ENCODE measurements at places on chromosomes 2 and 18. TPM values are rescaled to one million over a fixed set of nuclear protein-coding genes. Genes with fewer than 3 reads are reported as not detected.

- no peak for DNase-seq
These were observed 214.3 kb upstream of the APCDD1 start for GRCh38 chr18:10239991-10240634.

LONRF2 gene
- total RNA-seq: 27.9 TPM

KCNJ3 gene
- total RNA-seq: 0.91 TPM

GALR1 gene
- not detected for total RNA-seq

SETBP1 gene
- 32.8 TPM for total RNA-seq

DNA sequence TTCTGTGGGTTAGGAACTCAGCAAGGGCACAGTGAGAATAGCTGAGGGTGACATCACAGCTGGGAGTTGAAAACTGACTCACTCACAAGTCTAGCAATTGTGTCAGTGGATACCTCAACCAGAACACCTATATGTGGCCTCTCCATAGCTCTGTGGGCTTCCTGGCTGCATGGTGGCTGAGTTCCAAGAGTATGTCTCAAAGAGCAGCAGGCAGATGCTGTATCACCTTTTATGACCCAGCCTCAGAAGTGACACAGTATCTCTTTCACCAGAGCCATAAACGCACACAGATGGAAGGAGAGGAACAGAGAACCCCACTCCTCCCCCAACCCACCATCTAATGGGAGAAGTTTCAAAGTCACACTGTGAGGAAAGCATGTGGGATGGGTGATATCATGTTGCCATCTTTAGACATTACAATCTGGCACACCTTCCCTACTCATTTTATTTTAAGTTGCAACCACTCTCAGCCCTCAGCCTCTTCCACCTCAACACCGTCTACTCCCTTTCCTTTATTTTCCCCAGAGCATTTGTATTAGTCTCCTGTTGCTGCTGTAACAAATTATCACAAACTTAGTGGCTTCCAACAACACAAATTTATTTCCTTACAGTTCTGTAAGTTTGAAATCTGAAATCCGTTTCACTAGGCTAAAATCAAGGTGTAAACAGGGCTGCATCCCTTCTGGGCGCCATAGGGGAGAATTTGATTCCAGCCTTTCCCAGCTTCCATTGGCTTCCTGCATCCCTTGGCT is 134.6 kb upstream of the SPATS2L start:
- no peak for DNase-seq

LCT gene
- total RNA-seq: 0.07 TPM

- no peak for DNase-seq
These were observed 61.2 kb upstream of the PELI1 start for GRCh38 chr2:64205415-64205814.

DNA sequence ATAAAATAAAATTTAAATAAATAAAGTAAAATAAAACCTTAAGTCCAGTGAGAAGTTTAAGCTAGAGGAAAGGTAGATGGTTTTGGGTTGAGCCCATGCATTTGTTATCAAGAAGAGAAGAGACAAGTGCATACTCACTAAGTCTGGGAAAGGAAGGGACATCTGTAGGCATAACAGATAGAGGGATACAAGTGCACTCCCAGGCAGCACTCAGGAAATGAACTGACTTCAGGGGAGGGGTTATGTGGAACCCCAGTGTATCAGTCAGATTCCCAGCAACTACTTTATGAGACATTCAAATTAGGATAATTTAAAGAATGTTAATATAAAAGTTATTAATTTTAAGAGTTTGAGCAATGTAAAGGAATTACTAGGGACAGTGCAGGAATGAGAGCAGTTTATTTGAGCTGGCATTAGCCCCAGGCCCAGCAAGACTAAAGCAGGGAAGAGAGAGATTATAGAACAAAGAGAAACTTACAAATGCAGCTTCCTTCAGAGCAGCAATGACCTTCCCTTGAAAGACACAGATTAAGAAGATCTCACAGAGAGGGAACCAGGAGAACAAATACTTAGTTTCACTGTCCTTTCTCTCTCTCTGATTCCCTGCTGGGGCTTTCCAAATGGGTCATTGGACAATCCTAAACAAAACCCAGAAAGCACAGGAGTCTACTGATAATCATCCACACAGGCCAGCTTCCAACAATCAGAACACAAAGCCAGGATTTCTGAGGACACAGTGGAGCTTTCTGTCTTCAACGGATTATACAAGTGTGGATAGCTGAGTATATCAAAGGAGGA is 109.7 kb downstream of the ERBB4 start:
- no peak for DNase-seq

GRCh38 chr2:79855264-79856006 is 342.6 kb downstream of the CTNNA2 start:
- DNase-seq: no peak

THAP4 gene
- 23.3 TPM for total RNA-seq

DNA sequence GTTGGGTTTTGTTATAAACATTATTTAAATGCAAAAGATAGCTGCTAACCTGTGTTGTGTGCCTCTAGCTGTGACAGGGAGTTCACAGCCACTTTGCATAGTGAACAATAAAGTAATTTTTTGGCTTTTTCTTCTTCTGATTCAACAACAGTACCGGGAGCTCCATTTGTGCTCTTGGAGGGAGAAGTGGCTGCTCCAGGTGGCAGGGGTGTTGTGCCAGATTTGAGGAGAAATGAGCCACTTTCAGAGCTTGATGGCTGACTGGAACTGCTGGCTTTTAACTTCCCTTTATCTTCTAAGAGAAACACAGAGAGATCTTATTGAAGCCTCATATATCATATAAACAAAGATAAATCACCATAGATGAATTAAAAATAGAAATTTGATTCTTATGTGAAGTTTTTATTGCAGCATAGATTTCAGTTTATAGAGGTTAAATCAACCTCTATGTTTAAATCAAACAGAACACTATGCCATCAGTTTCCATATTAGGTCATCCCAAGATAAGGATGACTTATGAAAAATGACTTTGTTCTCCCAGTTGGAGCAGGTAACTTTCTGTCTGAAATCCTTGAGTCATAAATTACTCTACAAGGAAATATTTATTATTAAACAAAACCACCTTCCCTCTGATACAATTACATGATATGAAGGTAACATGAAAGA is 182.0 kb upstream of the SESTD1 start:
- DNase-seq: no peak

- DNase-seq: no peak
These were observed 20.0 kb upstream of the ARPC2 start for GRCh38 chr2:218196974-218197373.

DNA sequence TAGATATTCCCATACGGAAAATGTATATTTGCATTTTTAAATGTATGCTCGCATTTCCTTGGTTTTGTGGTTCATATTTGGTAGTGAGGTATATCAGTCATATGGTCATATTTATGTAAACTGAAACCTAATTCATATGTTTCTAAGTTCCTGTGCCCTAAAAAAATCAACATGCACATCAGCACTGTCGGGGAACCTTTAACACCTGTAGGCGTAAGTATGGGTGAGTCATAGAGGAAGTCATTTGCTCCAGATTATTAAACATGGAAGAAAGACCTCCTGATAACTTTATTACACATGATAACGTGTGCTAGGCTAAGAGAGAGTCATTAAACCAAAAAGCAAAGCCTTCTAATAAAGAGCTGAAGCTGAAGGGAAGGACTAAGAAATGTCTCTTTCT is 437.7 kb downstream of the NRXN1 start:
- DNase-seq: no peak

GRCh38 chr2:43331422-43331821 is 105.0 kb upstream of the ZFP36L2 start:
- no peak for DNase-seq

GRCh38 chr2:238903141-238903540 is 55.3 kb downstream of the TWIST2 start:
- no peak for DNase-seq

GRCh38 chr2:219404954-219405353 is 13.2 kb upstream of the DES start:
- no peak for DNase-seq

DNA sequence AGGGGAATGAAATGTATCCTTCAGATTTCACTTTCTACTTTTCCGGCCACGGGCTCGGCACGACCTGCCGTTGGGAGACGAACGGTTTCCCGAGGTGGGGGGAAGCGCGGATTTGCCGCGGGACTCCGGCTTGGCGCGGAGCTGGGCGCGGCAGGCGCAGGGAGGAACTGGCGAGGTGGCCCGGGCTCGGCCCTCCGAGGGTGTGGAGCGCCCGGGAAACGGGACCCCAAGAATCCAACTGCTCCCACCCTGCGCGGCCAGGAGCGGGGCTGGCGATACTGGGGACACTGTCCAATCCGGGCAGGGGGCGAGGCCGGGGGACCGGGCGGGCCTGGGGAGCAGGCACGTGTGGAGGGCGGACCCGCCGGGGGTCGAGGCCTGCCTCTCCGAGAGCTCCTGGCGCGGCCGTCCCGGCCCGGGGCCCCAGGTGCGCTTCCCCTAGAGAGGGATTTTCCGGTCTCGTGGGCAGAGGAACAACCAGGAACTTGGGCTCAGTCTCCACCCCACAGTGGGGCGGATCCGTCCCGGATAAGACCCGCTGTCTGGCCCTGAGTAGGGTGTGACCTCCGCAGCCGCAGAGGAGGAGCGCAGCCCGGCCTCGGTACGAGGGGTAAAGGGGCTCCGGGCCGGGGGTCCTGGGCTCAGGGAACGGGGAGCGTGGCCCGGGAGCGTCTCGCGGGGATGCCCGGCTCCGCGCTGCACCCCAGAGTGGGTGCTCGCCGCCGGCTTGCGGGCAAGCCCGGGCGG is at the start of gene ANXA4:
Gene ANXA4, plus strand, starts transcription at position 560 of the 747 bp plus-strand sequence. CDS start 39,432 bp downstream, outside the sequence.
- peak; percentile 84 for DNase-seq

DNA sequence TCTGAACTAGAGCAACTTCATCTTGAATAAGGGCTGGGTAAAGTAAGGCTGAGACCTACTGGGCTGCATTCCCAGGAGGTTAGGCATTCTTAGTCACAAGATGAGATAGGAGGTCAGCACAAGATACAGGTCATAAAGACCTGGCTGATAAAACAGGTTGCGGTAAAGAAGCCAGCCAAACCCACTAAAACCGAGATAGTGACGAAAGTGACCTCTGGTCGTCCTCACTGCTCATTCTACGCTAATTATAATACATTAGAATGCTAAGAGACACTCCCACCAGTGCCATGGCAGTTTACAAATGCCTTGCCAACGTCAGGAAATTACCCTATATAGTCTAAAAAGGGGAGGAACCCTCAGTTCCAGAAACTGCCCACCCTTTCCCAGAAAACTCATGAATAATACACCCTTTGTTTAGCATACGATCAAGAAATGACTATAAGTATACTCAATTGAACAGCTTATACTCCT is 109.1 kb downstream of the FIGN start:
- no peak for DNase-seq

DNA sequence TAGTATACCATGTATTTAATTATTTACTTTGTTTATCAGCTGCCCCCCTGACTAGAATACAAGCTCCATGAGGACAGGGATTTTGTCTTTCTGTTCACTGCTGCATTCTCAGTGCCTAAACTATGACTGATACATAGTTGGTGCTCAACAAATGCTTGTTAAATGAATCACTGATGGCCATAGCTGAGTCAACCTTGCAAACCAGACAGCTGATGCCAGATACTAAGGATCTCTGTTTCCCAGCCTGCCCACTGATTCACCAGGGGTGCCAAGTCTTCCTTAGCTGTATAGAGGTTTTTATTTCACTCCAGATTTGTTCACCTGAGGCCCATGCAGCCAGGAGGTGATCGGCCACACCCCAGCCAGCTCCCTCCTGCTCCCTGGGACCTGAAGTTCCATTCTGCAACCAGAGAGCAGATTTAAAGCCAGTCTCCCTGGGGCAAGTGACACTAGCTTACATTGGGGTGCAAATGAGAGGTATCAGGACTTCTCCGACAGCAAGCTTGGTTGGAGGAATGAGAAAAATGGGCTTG is 92.2 kb downstream of the C1QL2 start:
- DNase-seq: no peak

DNA sequence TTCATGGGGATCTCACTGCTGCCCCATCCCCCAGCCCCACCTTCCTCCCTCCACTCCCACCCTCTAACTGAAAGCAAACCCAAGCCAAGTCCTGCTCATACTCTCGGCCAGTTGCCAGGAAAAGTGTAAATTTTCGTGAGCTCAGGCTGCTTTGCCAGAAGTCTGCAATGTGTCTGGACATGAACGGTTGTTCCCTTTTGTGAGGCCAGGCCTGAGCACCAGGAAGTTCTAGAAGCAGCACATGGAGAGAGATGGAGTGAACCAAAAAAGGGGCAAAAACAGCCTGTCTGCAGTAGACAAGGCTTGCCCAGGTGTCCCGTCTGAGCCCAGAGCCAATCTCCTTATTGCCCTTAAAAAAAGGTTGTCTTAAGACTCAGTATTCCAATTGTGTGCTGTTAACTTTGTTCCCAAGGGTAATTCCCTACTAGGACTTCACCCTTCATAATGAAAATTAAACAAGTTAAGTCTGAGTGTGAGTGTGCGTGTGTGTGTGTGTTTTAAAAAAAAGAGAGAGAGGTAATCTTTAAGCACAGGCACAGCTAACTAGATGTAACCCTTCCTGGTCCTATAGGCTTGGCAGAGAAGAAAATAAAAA is 247.1 kb downstream of the BCL11A start:
- DNase-seq: peak; percentile 16

DNA sequence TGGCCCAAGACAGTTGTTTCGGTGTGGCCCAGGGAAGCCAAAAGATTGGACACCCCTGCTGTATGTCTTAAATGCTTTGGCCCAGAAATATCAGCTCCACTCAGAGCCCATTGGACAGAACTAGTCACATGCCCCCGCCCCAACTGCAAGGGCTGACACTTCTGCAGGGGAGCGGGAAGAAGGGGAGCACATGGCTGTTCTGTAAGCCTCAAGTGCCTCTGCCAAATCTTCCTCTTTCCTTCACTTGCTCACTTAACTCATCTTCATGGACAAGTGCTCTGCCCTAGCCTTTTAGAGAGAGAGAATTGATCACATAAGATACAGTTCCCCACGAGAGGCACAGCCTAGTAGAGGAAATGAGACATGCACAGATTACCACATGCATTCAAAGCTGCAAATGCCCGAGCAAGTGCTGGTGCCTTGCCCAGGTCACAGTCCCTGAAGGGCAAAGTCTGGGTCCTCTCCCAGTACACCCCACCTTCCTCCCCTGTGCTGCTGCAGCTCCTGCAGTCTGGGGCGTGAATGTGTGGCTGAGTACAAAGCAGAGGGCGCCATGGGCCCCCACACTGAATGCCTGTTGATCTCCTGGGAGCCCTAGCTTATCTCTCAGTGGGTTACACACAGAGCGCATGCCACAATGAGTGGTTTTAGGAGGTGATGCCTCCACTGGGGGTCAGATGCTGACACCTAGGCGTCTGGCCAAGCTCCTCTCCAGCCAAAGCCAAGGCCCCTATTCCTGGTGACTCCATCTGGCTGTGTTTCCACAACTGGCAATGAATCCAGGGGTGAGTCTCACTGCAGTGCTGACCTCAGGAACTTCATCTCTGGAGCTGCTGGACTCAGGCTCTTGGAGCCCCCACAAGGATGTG is 135.3 kb downstream of the CTIF start:
- no peak for DNase-seq

DNA sequence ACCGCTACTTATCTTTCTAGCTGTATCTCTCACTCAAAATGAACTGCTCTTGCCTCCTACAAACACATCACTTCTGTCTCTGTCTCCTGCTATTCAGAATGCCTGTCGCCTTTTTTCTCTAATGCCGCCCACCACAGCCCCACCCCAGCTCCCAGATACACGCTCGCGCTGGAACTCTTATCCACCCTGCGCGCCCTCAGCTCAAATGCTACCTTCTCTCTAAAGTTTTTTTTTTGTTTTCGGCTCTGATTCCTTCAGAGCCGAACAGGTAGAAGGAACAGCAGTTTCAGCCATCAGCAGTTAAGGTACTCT is 3.9 kb upstream of the SOS1 start:
- no peak for DNase-seq

C2orf80 gene
- not detected for total RNA-seq

GRCh38 chr2:69583321-69583833 is 60.2 kb downstream of the AAK1 start:
- DNase-seq: no peak

SERPINB3 gene
- not detected for total RNA-seq

GRCh38 chr2:181178823-181179412 is 198.5 kb downstream of the UBE2E3 start:
- DNase-seq: no peak
